Left hindlimb (tissue), 1 donor: ENCODE measurements at places on chromosomes 2 and 18.

GRCh38 chr18:23540867-23541266 lies 37.6 kb downstream of the RMC1 start:
- no peak for DNase-seq

- no peak for DNase-seq
Observed at GRCh38 chr2:147715807-147716206, 129.0 kb upstream of the ACVR2A start.

DNA sequence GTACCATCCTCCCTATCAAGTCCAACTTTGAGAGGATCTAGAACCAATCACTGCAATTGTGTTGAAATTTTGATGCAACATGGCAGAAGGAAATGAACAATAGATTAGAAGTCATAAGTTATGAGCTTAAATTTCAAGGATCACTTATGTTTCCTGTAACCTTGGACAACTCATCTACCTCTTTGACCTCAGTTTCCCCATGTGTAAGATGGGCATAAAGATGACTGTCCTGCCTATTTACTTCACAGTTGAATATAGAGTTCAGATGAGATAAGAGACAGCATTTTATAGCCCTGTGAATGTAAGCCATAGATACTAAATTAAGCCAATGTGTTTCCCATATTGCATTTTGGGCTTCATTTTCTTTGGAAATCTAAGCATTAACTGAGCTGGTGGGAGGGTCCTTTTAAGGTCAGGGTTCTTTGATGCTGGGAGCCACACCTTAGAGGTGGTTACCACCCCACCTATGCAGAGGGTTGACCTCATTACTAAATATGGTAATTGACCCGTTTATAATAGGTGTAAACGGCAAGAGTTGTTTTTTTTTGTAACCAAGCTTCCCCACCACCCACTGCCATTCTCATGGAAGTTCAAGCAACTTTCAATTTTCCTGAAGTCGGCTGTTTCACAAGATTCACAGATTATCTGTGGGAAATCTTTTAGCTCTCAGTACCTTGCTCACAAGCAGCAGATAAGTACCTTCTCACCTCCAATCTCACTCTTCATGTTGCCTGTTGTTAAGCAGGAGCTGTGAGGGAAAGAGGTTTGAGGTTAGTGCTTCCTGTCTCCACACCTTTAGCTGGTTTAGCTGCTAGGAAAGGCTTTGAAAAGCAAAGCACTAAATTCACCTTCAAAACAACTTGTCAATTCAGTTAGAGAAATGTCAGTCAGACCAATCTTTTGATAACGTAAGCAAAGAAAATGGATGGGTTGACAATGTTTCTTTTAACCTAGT lies 13.3 kb downstream of the CD28 start:
- DNase-seq: no peak

- DNase-seq: no peak
Observed at GRCh38 chr2:161036926-161037325, 123.3 kb upstream of the TANK start.

DNA sequence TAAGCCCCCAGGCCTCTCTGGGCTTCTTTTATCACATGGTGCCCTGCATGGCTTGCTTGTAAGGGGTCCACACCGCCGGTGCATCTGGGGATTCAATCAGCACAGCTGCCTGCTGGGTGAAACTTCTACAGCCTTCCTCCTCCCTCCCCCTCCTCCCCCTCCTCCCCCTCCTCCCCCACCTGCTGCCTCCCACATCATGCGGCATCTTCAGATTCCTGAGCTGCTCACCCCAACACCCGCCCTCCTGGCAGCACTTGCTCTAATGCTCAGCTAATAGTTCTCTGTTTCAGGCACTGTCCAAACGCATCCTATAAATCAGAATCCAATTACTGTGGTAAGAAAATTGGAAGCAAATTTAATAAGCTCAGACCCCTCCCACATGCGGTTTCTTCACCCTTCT lies 150.7 kb downstream of the GALNT14 start:
- no peak for DNase-seq

DNA sequence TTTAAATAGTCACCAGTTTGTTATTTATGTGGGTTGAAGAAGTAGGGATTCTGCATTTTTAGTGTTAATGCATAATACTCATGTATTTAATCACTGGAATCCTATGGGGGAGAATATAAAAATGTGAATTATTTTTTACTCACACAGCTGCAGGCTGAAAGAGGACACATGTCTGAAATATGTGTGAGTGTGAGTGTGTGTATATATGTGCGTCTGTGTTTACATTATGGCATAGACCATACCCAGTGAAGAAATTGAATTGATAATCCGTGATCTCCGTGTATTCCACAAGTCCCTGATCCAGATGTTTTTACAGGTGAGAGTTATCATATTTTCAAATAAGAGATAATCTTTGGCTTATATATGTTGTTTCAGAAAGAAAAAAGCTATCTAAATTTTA lies 225.3 kb downstream of the ICOS start:
- DNase-seq: no peak

GRCh38 chr2:83742117-83742782 lies 716.8 kb downstream of the SUCLG1 start:
- peak; percentile 50 for DNase-seq

DNA sequence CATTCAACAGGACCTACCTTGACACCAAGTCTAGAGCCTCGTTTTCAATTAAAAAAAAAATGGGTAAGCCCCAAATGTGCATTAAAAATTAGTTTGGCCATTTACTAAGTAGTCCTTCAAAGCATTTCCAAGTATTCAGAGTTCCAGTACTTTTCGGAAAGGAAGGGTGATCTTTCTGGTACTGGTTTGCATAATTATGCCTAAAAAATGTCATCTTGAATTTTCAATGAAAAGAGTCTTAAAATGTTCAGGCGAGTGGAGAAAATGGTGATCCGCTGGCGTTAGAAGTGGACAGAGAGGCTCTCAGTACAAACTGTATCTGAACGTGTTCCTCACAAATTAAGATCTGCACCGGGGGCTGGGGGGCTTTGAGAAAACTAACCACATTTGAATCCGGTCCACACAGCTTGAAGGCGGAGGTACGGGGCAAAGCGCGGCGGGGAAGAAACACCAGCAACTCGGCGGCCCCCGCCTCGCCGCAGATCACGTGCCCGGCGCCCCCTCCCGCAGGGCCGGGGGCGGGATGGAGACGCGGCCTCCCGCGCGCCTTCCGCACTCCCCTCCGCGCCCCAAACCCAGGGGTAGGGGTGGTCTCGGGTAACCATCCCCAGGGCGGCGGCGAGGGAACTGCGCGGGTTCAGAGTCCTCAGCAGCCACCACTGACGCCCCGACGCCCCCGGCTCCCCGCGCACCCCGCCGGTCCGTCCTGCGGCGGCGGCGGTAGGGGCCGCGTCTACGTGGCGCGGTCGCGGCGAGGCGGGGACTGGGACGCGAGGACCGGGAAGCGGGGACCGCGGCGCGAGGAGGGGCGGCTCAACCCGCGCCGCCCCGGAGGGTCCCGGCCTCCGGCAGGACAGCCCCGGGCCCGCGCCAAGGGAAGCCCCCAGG lies 564 bp downstream of the LPIN2 start:
- DNase-seq: peak; percentile 79

- DNase-seq: no peak
Observed at GRCh38 chr18:56267334-56267733, 371.1 kb downstream of the TXNL1 start.

DNA sequence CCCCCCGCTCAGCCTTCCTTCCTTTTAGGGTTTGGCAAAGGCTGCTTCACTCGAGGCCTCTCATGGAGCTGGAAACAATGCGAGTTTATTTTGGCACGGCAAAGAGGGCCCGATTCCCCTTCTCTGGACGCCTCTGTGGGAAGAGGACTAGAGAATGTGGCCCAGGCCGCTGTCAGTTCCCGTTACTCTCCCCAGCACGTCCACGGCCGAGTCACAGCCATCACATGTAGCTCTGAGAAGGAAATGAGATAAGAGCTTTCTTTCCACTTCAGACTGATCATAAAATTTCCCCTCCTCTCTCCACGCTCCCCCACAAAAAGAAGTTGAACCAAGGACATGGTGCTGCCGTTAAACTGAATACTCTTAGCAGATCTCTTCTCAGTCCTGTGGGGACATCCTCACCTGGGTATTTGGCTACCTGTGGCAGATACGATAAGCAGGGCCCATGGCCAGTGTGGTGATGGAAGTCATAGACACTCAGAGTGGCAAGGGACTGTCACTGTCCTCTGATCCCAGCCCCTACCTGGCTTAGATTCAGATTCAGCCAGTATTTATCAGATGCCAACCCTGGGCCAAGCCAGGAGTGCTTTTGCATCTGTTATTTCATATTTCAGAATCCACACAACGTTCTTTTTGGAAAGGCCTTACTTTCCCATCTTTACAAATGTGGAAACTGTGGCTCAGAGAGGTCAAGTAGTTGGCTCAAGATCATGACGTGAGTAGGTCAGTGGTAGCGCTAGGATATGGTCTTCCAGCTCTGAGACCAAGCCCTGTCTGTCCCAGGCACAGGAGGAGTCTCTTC lies 101.2 kb downstream of the MCFD2 start:
- peak; percentile 86 for DNase-seq

GRCh38 chr2:46518861-46519260 lies 39.5 kb downstream of the TMEM247 start:
- peak; percentile 61 for DNase-seq

GRCh38 chr2:62547854-62548253 lies 41.9 kb upstream of the TMEM17 start:
- no peak for DNase-seq

- DNase-seq: no peak
Observed at GRCh38 chr2:158357122-158357521, 99.4 kb downstream of the CCDC148 start.

- no peak for DNase-seq
Observed at GRCh38 chr2:203301667-203302066, 26.5 kb upstream of the ABI2 start.
